Mucosa of gallbladder (tissue), 1 donor: ENCODE measurements at places on chromosomes 6 and 20.

DNA sequence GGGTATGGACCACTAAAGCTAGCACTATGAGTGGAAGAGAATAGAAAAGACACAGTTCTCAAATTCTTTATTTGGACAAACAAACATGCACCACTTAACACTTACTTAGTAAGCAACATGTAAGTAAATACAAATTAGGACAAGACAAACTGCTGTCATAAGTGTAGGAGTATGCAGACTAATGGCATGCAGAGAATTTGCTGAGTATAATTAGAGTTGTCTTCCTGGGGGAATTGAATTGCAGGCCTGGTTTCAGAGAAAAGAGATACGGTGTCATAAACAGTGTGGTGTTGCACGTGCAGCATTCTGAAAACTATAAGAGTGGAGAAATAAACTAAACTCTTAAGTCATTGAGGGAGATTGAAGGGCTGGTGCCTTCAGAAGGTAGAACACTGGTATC lies 125.2 kb upstream of the EYA4 start:
- DNase-seq, result no peak

- DNase-seq, result no peak
These were observed 28.2 kb downstream of the NDRG3 start for GRCh38 chr20:36717657-36718056.

DNA sequence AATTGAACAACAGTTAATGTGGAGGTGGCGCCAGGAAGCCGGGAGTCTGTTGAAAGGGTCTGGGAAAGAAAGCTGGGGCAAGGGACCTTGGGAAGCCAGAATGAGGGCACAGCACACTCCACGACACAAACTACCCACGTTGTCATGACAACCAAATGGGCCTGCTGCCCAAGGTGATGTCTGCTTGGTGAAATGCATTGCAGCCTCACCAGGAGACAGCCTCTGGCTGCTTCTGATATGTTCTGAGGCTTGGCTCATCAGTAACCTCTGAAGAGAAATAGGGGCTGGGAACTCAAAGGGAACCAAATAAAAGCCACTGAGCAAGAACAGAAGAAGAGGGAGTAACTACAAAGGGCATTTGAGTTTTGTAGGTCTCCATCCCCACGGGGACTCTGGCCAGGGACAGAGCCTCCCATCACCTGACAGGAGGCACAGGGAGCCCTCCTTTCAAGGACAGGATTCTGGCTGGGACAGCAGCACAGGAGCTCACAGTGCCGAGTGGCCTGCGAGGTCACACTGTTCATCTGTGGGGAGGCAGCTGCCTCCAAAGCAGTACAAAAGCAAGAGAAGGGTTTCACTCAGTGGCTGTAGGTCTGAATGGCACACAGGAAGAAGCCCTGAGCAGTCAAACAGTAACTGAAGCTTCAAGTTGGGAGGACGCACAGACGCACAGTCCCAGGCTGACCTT lies 44.6 kb upstream of the KCNK16 start:
- no peak for DNase-seq

DNA sequence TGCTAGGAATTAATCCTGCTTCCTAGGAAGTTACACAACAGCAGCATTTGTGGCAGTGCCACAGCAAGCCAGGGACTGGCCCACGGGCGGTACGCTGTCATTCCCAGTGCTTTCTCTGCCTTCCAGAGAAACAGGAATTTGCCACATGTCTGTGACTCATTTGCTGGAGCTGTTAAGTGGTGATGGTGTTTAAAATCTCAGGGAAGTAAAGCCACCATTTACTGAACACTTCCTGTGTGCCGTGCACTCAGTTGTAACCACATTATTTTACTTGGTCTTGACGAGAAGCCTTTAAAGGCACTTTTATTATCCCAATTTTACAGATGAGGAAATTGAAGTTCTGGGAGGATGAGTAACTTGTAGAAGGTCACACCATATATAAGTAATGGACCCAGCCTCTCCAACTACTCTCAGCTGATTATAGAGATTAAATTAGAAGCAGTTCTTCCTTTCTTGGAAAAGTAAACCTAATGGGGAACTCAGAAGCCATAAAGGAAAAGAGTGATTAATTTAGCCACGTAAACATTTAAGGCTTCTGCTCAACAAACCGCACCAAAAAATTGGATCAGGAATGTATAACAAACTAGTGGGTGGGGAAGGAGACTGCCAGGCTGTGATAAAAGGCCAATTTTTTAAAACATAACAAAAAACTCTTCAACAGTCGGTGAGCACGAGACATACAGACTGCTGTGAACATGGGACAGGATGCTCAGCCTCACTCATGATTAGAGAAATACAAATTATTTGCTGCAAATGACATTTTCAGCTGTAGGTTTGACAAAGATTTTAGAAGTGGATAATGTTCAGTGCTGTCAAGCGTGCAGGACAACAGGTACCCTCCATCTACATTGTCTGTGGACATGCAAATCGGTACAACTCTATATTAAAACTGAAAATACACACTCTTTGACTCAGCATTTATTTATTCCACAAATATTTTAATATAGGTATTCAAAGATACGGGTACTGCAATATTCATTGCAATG lies 311.2 kb downstream of the NRN1 start:
- no peak for DNase-seq

DNA sequence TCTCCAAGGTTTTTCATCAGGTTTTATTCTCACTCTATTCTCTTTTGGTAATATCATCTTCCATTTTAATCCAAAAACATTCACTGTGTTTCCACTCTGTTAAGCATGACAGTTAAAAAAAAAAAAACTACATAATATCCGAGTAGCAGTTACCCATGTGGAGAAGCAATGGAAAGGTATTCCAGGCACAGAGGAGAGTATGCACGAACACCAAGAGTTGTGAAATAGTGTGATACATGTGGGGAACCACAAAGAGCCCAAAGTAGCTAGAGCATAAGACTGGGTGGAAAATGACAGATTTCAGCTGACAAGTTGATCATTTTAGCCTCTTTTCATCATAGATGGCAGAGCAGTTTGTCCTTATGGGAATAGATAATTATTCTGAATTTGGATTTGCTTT lies 19.9 kb upstream of the FBXL4 start:
- no peak for DNase-seq

GRCh38 chr20:54026295-54027064 lies 43.9 kb downstream of the BCAS1 start:
- no peak for DNase-seq

GRCh38 chr6:13398421-13398994 lies 70.2 kb upstream of the TBC1D7 start:
- no peak for DNase-seq

DNA sequence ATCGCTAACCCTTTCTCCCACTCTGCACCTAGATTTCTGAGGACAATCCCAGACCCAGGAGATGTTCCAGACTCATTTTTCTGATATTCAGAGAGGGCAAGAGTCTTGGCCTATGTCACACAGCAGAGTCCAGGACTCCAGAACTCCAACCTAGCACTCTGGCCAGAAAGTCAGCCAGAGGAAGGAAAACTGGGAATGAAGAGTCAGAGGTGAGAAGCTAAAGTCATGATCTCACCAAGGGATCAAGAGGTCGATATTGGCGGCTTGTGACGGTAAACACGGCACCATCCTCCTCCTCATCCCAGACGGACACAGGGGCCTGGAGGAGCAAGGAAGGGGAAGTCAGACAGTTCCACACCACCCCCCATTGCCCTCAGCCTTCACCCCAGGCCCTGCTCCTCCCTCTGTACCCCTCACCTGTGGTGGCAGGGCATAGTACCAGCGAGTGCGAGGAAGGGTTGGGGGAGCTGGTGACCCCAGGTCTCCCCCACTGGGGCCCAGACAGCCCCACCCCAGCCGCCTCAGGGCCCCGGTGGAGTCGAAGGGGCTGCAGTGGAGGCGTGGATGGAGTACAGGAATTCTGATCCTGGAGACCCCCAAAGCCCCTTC lies 1.8 kb downstream of the RGL2 start:
- no peak for DNase-seq

DNA sequence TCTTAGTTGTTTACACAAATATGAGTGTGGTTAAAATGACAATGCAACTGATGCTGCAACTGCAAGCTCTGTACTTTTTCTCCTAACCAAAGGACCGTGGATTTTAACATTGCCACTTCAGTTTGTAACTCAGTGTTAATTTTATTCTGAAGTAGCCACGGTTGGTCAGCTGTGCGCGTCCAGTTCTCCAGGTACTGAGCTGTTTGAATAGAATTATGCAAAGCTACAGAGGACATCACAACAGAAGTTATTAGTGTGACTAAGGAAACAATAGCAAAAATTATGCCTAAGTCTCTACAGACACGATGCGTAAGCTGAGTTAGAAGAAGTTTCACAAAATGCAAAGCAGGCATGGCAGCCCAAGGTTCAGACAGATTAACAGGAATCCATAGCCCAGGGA lies 4.4 kb upstream of the ABHD12 start:
- no peak for DNase-seq

GRCh38 chr6:76000629-76001028 lies 71.8 kb downstream of the IMPG1 start:
- no peak for DNase-seq

DNA sequence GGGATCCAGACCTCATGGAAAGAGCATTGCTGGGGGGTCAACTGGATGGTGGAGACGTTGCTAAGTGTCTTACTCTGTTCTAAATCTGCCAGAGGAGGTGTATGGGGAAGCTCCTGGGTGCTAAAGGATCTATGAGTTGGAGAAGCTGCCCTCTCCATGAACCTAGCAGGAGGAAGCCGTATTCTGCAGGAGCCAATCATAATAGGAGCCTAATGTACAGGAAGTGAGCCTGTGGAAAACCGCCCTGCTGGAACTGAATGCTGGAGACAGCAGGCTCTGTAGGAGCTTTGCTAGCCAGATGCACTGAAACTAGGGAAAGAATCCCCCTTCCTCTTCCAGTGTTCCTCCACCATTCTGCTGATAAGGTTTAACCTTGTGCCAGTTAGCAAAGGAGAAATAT lies 10.9 kb downstream of the CASP8AP2 start:
- no peak for DNase-seq

GRCh38 chr6:155340464-155341129 lies 26.3 kb upstream of the TFB1M start:
- DNase-seq, result no peak

GRCh38 chr6:2625581-2625980 lies 125.1 kb downstream of the MYLK4 start:
- DNase-seq, result no peak

GRCh38 chr6:95094751-95095663 lies 482.3 kb upstream of the MANEA start:
- no peak for DNase-seq
